Foreskin keratinocyte (primary cell): ENCODE measurements at places on chromosomes 13 and 19.

DNA sequence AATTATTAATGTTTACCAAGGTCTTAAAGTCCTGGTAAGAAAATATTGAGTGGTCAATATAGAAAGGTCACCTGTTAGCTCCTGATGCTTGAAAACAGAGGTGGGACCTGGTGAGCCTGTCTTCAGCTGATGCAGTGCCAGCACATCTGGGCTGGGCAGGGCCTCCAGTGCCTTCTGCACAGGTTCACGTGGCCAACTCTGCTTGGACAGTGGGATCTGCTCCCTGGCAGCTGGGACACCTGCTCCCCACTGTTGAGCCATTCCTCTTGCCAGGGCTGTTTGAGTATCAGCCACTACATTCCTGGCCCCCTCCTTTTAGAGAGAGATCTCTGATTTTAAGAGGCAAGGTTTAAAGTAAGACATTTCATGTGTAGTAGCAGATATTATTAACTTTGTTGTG lies 135.0 kb downstream of the TM9SF2 start:
- no peak for DNase-seq

- no peak for DNase-seq
Observed at GRCh38 chr19:1000591-1001537, 645 bp downstream of the GRIN3B start.

- no peak for DNase-seq
Observed at GRCh38 chr13:50518781-50519201, 324.7 kb downstream of the DLEU7 start.

GRCh38 chr19:34165295-34165738 lies 7.0 kb upstream of the LSM14A start:
- DNase-seq, result no peak

GRCh38 chr19:56137405-56137804 lies 3.7 kb upstream of the ZNF444 start:
- DNase-seq, result no peak

DNA sequence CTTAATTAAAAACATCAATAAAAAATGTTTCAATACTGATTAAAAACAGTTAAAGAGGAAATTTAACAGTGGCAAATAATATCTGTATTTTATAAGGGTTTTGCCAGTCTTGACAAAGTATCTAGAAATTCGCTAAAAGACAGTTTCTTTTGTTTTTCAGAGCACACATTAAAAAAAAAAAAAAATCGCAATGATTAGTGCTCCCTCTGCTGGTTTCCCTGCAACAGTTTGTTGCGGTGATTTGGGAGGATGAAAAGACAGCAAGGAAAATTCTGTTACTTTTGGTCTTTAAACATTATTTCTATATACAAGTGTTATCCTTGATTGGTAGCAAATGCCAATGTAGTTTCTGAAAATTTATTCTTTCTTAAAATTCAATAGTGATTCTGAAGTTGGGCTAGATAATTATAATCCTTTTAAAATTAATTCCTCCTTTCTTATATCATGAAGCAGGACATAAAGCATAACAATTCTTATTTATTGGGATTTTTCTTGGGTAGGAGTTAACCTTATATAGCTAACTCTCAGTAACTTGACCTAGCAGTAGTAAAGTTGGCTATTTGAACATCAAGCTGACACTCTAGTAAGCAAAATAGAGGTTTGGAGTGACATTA lies 23.1 kb upstream of the SPRY2 start:
- DNase-seq, result no peak

GRCh38 chr19:3459965-3460582 lies 20.3 kb downstream of the SMIM24 start:
- DNase-seq, result no peak

- DNase-seq, result no peak
Observed at GRCh38 chr19:5672708-5673459, 7.4 kb downstream of the MICOS13 start.

DNA sequence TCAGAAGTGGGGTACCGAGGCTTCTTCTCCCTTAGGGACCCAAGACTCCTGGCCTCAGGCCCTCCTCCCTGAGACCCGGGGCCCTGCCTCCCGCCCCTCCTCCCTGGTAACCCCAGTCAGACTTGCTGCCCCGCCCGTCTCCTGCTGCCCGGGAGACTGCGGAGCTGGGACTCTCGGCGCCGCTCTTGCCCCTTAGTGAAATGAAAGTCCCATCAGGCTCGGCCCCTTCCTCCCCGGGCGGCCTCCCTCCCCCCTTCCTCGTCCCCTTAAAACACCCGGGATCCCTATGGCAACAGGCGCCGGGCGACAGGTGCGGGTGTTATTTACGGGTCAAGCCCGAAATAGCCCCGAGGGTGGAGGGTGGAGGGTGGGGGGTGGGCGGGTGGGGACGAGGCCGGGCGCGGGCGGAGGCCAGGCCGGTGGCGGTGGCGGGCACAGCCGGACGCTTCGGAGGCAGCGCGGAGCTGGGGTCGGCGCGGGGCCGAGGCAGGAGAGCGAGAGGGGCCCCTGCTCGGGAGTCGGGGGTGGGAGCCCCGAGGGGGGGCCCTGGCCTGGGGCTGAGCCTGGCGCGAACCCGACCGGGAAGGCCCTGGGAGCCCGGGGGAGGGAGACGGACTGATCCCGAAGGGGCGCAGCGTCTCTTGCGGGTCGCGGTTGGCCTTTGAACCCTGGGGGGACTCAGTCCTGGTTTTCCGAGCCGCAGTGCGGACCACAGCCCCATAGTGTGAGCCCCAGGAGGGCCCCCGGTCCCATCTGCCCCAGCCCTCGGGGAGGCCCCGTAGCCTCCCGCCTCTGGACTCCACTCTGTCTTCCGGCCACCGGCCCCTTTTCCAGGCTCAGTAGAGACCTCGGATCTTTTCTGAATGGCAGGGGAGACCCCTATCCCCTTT lies at the start of gene CACNG6:
Gene CACNG6 (plus strand): TSS at position 414 of the 890 bp plus-strand sequence. CDS start 1,241 bp downstream, outside the sequence.
- DNase-seq, result no peak
